ENCODE measurements at places on chromosomes 6 and 20.
A peak's percentile ranks its signal among the peaks of the same experiment; 100 is the strongest.

- no peak overlapping the region for H3K4me3 ChIP-seq
- no peaks in the 10 kb centered on the region for H3K4me1 ChIP-seq
- H3K27ac ChIP-seq, result no peak overlapping the region
- H3K27me3 ChIP-seq, result no peaks in the 10 kb centered on the region
Observed at GRCh38 chr6:132247381-132248159, 153.7 kb downstream of the MOXD1 start.

DNA sequence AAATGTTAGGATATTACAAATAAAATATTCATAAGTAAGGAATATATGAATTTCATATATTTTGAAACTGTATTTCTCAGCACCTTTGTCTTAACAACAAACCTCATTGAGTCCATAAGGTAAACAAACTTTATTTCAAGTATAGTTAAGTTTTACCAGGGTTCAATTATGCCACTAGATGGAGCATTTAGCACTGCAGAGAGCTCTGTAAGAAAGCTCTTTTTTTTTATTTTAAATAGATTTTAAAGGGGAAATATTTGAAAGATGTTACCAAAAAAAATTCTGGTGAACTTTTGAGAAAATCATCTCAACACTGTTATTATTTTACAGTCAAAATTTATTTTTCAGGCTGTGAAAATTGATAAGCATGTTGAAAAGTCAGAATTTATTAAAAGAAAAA lies 955.2 kb upstream of the EYS start:
- no peak overlapping the region for H3K4me3 ChIP-seq
- H3K36me3 ChIP-seq, result no peaks in the 10 kb centered on the region
- peaks cover 9% of the 10 kb centered on the region for H3K4me1 ChIP-seq
- DNase-seq, result no peak
- H3K27me3 ChIP-seq, result no peaks in the 10 kb centered on the region
- H3K27ac ChIP-seq, result no peak overlapping the region

DNA sequence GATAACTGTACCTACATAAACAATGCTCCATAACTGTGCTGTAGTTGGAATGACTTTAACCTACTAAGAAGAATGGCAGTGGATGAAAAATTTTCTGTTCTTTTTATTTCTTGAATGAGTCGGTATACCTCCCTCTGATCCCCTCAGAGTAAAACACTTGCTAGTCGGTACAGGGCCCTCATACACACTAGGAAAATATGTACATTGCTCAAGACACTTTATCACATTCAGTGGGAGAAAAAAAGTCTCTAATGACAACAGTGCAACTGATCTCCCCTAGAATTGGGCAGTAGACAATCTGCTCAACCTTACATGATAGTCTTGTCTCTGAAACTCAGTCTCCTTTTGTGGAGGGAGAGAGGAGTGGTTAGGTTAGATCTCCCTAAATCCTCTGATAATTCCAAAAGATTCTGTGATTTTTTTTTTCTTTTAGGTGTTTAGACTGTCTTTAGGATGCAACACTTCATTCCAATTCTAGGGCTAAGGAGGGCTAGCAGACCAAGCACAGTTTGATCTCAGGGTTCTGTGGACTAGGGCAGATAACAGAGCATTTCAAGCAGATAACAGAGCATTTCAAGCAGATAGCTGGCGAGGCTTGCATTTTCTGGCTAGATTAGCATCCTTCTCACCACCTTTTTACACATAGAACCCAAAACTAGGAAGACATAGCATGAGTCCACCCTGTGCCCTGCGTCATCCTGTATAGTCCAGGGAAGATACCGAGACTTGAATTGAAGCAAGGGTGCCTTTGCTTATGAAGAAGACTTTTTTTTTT lies 100.3 kb upstream of the TNFAIP3 start:
- H3K27me3 ChIP-seq, result no peaks in the 10 kb centered on the region
- H3K36me3 ChIP-seq, result no peaks in the 10 kb centered on the region
- peaks cover 6% of the 10 kb centered on the region for H3K4me1 ChIP-seq
- no peak for DNase-seq
- H3K4me3 ChIP-seq, result no peak overlapping the region
- H3K27ac ChIP-seq, result no peak overlapping the region

DNA sequence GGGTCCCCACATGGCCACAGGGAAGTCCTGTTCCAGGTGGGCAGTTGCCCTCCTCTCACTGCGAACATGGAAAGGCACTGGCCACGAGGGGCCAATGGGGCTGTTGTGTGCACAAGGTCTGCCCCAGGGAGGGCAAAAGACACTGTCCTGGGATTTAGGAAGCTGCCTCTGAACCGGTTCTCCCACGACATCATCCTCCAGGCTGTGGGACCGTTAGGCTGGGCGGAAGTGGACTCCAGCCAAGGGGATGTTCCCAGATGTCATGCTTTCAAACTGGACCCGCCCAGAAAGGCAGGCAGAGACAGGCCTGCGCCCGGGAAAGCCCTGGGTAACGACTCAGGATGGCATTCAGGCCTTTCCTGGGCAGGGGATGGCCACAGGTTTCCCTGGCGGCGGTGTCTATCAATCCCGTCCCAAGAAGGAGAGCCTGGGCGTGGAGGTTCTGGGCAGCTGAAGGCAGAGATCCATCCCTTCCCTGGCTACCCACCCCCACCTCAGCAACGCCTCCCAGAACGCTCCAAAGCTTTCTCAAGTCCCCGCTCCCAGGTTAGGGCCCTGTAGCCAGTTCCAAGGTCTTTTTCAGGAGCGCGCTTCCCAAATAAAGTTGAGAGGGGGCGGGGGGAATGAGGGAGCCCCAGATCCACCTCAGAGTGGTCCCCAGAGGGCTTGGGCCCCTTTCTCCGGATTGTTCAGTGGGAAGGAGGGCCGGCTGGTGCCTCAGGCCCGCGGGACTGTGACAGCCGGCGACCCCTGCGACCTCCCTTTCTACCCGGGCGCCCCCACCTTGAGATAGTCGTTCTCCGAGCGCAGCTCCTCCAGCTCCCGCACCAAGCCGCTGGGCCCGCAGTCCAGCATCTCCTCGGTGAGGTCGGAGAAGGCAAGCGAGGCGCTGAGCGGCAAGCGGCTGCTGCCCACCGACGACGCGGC lies 13.8 kb upstream of the TLDC2 start:
- H3K4me3 ChIP-seq, result peak overlapping the region; percentile 92
- DNase-seq, result no peak
- no peaks in the 10 kb centered on the region for H3K36me3 ChIP-seq
- peak overlapping the region; percentile 86 for H3K27ac ChIP-seq
- H3K4me1 ChIP-seq, result peaks cover 31% of the 10 kb centered on the region

- no peak for DNase-seq
- H3K27me3 ChIP-seq, result peaks cover 51% of the 10 kb centered on the region
- H3K27ac ChIP-seq, result no peak overlapping the region
Observed at GRCh38 chr20:39108746-39109145, 146.6 kb downstream of the DHX35 start.

GRCh38 chr6:110609101-110609500 lies 132.7 kb upstream of the SLC22A16 start:
- peaks cover 18% of the 10 kb centered on the region for H3K36me3 ChIP-seq
- no peak for DNase-seq
- no peaks in the 10 kb centered on the region for H3K4me1 ChIP-seq
- no peak overlapping the region for H3K27ac ChIP-seq
- H3K27me3 ChIP-seq, result no peaks in the 10 kb centered on the region

DNA sequence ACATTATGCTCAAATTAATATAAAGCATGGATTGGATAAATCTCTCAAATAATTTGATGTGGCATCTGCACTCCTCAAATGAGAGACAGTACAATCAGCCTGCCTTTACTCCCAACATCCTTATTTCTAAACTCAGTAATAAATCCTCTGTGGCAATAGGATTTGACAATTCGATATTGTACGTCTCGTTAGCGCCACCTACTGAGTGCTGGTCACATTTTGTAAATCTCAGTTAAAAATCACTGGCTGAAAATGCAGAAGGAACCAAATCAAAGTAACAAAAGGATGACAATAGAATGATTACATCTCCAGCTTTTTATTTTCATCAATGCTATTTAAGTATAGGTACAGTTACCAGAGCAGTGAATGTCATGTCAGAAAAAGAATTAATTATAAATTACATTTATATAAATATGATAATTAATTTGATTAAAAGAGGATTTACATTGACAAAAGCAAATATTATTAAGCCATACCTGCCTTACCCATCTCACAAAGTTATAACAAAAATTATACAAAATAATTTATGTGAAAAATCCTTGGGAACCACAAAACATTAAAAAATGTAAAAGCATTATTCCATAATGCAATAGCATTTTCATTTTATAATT lies 20.2 kb upstream of the GJE1 start:
- H3K4me3 ChIP-seq, result no peak overlapping the region
- H3K4me1 ChIP-seq, result no peaks in the 10 kb centered on the region
- no peak overlapping the region for H3K27ac ChIP-seq
- DNase-seq, result peak; percentile 68

DNA sequence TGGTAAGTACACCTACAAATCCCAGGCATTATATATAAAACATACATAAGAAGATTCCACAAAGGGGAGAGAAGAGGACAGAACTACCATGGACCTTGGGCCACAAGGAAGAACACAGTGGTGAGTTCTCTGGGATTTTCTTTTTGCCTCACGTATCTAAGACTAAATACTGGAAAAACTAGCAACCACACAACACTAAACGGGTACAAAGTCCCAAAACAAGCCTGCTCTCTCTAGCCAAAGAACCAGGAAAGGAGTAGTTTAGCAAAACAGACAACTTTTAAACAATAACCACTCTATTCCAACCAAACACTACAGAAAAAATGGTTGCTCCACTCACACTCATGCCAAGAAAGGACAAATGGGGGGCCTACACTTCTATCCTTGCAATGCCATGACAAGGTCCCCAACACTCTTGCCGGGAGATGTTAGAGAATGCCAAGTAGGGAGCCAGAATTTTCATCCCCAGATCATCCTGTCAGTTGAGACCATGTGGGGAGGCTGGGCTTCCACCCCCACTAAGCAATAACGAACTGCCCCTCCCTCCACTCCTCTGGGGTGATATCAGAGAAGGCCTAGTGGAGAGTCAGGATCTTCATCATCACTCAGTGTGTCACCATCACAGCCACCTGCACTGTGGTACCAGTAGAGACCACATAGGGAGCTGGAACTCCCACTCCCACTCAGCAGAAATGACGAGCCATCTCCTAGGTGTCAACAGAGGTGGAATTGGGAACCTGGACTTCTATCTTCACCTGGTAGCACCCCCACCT lies 123.5 kb downstream of the DST start:
- H3K4me1 ChIP-seq, result peaks cover 18% of the 10 kb centered on the region
- no peak overlapping the region for H3K27ac ChIP-seq
- H3K36me3 ChIP-seq, result peaks cover 44% of the 10 kb centered on the region
- no peak for DNase-seq

GRCh38 chr20:7924692-7925091 lies 15.6 kb downstream of the HAO1 start:
- no peaks in the 10 kb centered on the region for H3K36me3 ChIP-seq
- H3K4me3 ChIP-seq, result no peak overlapping the region
- H3K27ac ChIP-seq, result no peak overlapping the region
- H3K4me1 ChIP-seq, result no peaks in the 10 kb centered on the region
- H3K27me3 ChIP-seq, result no peaks in the 10 kb centered on the region
- DNase-seq, result no peak

DNA sequence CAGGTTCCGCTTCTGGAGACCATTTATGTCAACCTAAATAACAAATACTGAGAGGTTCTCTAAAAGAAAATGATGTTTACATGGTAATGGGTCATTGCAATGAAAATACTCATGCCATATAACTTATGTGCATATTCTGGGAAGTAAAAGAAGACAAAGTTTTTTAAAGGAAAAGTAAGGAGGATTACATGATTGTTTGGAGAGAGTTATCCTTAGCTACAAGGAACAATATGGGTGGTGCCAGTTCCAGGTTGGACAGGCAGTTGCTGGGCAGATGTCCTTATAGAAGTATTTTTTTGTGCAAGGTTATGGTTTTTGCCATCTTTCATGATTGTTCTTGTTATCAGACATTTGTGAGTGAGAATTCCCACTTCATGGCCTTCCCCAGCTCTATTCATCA lies 52.5 kb downstream of the MRAP2 start:
- no peaks in the 10 kb centered on the region for H3K36me3 ChIP-seq
- H3K4me1 ChIP-seq, result peaks cover 8% of the 10 kb centered on the region
- no peak overlapping the region for H3K27ac ChIP-seq
- H3K27me3 ChIP-seq, result no peaks in the 10 kb centered on the region
- H3K4me3 ChIP-seq, result no peak overlapping the region

- H3K27me3 ChIP-seq, result peaks cover 27% of the 10 kb centered on the region
- H3K27ac ChIP-seq, result no peak overlapping the region
Observed at GRCh38 chr20:5480824-5481600, 164.3 kb upstream of the PROKR2 start.

- no peak for DNase-seq
- H3K36me3 ChIP-seq, result peaks cover 32% of the 10 kb centered on the region
- peaks cover 33% of the 10 kb centered on the region for H3K4me1 ChIP-seq
- peaks cover 13% of the 10 kb centered on the region for H3K27me3 ChIP-seq
- H3K27ac ChIP-seq, result peak overlapping the region; percentile 96
- H3K4me3 ChIP-seq, result peak overlapping the region; percentile 98
Observed at GRCh38 chr6:132812756-132813172, 1.6 kb upstream of the RPS12 start.

- H3K4me1 ChIP-seq, result peaks cover 4% of the 10 kb centered on the region
- H3K27ac ChIP-seq, result no peak overlapping the region
- DNase-seq, result no peak
Observed at GRCh38 chr20:58215116-58215515, 13.3 kb downstream of the ANKRD60 start.

DNA sequence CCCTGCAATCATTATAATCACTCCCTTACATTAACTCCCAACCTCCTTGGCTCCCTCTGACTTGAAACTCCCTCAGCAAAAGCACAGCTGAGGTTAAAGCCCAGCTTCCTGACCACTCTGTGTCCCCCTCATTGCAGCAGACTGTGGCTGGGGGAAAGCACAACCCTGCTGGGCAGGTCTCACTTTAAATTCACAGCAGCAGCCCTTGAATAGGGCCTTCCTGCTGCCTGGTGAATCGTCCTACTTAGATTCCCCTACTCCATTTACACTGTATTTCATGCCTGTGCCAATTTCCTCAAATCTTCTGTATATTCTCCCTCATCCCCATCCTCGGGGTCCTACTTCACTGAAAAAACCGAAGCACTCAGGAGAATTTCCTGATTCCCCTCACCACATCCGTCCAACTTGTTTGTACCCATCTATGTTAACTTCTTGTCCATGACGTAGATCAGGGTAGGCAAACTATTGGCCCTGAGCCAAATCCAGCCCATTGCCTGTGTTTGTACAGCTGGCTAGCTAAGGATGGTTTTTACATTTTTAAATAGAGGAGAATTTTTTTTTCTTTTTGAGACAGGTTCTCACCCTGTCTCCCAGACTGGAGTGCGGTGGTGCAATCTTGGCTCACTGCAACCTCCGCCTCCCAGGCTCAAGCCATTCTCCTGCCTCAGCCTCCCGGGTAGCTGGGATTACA lies 31.5 kb upstream of the GCM1 start:
- no peaks in the 10 kb centered on the region for H3K36me3 ChIP-seq
- H3K4me1 ChIP-seq, result peaks cover 5% of the 10 kb centered on the region
- H3K27me3 ChIP-seq, result no peaks in the 10 kb centered on the region
- no peak overlapping the region for H3K4me3 ChIP-seq

DNA sequence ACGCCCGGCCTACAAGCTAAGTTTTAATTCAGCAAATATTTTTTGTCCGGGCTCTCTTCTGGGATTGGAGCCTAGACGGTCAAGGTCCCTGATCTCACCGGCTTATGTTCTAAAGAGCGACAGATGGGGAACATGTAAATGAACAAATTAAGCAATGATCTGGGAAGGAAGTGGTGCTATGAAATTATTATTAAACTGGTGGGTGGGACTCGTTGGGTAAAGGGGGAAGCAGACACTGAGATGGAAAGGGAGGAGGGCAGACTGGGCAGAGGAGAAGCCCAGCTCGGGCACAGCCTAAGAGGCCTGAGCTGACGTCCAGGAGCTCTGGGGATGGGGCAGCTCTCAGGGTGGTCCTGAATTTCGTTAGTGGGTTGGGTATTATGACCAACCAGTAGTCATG lies 81.8 kb upstream of the AGPAT4 start:
- DNase-seq, result no peak
- H3K36me3 ChIP-seq, result no peaks in the 10 kb centered on the region
- no peaks in the 10 kb centered on the region for H3K27me3 ChIP-seq
- H3K4me3 ChIP-seq, result no peak overlapping the region
- H3K27ac ChIP-seq, result no peak overlapping the region
- peaks cover 3% of the 10 kb centered on the region for H3K4me1 ChIP-seq
